ENCODE measurements at places on chromosomes 4 and X.

GRCh38 chr4:100738196-100739165, 220.7 kb upstream of the EMCN start:
- peak; percentile 71 for DNase-seq

DNA sequence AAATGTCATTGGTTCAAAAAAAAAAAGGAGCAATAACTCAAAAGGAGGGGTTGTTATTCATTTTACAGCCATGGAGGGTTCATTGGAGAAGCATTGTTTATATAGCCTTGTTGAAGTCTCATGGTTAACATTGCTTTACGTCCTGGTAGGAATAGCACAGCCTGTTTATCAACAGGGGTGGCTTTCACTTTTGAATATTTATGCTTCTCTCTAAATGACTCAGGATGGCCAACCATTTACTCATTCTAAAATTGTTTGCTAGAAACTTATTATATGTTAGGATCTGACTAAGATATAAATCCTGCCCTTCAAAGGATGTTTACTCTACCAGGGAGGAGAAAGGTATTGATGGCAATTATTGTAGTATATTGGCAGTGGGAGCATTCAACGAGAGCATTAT, 534.1 kb upstream of the GALNTL6 start:
- DNase-seq = no peak

DNA sequence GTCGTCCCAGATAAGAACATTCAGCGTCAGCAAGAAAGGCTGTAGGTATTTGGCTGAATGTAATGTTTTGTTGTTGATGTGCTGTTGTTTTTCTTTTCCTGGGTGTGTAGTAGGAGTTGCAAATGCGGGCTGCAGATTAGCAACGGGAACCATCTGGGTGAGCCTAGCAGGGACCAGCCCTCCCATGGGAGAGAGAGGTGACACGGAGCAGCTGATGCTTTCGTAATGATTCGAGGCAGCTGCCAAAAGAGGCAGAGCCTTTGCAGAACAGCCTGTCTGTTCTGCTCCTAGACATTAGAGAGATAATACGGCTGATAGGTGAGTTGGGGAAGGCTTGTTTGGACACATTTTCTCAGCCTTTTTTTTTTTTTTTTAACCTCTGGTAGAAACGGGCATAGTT, 25.3 kb downstream of the ARSF start:
- DNase-seq = no peak

DNA sequence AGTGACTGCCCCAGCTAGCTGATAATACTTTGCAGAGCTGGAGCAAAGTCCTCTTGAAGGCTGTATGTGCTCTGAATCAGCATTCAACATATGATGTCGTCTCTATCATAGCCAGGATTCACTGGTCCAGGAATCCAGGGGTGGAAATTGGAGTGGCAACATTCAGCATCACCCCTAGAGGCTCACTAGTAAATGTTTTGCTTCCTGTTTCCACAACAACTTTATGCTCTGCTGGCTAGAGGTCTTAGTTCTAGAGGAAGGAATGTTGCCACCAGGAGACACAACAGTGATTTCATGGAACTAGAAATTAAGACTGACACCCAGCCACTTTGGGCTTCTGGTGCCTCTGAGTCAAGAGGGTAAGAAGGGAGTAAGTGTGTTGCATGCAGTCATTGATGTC, 11.3 kb downstream of the MAGEA1 start:
- DNase-seq = no peak

DNA sequence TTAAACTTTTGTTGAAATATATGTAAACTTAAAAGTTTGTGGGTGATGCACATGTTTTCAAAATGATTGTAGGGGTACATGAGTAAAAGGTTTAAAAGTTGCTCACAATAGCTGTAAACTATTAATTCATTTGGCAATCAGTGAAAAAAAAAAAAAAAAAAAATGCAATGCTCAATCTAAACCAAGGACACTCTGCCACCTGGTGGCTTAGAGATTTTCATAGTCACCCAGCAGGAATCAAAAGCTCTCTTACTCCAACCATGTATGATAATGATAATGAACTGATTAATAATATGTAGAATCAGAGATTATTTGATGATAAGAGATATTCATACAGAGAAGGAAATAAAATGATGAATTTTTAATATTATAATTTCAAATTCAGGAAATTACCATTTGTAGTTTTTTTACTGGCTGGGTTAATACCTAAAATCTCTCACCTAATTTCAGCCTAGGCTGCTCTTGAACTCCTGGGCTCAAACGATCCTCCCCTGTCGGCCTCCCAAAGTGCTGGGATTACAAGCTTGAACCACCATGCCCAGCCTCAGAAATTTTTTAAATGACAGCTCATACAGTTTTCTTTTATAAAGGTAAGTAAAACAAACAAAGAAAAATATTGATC, 46.9 kb upstream of the SLC25A4 start:
- peak; percentile 33 for DNase-seq

- DNase-seq = no peak
Measured at GRCh38 chrX:34072906-34073305, 59.2 kb downstream of the FAM47A start.

- peak; percentile 56 for DNase-seq
Measured at GRCh38 chr4:122005064-122005755, 53.4 kb upstream of the TRPC3 start.

DNA sequence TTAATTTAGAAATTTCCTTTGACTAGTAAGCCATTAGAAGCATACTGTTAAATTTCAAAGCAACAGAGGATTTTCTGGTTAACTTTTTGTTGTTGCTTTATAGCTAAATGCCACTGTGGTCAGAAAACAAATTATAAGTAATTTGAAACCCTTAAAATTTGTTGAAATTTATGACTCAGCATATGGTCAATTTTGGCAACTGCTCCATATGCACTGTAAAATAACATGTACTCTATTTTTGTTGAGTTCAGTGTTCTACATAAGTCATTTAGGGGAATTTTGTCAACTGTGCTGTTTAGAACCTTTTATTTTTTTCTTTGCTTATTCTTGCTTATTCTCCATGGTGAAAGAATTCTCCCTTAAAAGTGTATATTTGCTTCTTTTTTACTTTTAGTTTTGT, 28.6 kb downstream of the SCLT1 start:
- peak; percentile 1 for DNase-seq

DNA sequence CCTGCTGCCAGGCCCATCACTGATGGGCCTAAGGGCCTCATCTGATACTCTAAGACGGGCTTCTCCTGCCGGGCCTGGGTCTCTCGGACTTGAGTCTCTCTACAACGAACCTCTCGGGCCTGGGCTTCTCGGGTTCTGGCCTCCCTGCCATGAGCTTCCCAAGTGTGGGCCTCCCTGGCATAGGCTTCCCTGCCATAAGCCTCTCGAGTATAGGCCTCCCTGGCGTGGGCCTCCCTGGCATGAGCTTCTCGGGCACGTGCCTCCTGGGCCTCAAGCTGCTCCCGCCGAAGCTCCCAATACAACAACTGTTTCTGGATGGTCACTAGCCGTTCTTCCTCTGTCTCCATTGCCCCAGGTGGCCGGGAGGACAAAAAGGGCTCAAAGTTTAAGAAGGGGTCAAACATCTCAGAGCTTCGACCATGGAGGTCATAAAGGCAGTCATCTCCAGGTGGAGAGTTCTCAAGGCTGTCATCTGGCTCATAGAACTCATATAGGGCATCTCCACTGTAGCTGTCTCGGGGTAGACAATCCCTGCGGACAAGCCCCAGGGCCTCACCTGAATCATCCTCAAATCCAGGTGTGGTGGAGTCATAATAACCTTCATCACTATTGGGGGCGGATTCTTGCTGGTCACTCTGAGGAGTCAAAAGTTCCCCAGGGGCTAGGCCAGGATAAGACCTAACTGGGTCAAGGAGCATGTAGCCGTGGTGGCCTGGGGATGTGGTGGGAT, 14.1 kb downstream of the AMER1 start:
- DNase-seq = no peak

- no peak for DNase-seq
Measured at GRCh38 chr4:14262221-14262620, 634.7 kb upstream of the BOD1L1 start.

DNA sequence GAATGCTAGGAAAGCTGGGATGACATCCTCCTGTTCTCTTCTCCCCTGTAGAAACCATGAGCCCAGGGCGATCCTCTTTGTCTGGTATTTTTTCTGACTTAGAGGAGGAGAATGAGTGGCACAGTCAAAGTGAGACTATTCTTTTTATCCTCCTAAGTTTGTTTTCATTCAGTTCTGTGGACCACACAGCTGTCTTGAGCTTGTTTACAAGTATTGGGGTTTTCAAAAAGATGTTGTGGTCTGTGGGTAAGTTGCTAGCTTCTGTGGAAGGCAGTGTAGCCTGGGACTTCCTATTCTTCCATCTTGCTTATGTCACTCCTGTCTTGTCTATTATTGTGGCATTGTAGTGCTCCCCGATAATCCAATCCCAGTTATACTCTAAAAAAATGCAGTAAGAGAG, 223.0 kb downstream of the PAPSS1 start:
- DNase-seq = no peak

DNA sequence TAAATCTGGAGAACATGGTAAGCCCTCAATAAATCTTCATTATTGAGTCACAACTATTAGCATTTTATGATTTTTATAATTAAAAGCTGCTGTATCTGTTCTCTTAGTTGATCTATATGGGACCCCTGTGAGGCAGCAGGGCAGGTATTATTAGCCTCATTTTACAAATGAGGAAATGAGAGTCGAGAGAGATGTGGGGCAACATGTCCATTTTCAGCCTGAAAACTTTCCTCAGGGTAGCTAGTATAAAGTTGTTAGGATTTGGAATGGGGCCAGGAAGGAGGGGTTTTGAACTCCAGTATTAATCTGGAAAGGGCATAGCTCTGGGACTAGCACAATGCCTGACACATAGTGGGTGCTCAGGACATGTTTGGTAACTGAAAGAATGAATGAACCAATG, 191.7 kb upstream of the GPC4 start:
- DNase-seq = no peak

GRCh38 chr4:107825072-107825824, 516 bp downstream of the SGMS2 start:
- DNase-seq = peak; percentile 29

DNA sequence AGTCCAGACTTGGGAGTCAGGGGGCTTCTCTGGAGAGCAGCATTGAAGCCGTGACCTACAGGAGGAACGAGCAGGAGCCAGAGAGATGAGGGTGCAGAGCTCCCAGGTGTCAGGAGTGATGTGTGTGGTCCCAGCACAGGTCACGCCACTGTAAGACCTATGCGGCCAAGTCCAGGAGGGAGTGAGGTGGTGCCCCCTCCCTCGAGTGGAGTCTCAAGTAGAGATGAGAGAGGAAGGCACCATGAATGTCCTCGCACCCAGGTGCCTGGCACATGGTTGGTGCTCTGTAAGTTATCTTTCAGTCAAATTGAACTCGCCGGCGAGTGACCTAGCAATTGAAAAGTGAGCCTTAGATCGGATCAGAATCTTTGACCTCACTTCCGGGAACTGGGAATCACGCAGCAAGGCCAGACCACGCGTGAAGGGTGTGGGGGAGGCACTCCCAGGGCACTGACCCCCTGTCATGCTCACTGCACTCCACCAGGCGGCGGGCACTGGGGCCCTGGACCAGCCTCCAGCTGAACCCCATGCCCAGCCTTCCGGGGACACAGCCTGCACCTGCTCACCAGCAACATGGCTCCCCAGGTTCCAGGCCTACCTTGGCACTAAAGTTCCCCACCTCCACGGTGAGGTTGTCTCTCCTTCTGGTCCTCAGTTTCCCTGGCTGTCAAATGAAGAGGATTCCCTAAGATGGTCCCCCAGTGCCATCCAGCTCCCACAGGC, 127.4 kb downstream of the HMX1 start:
- no peak for DNase-seq

DNA sequence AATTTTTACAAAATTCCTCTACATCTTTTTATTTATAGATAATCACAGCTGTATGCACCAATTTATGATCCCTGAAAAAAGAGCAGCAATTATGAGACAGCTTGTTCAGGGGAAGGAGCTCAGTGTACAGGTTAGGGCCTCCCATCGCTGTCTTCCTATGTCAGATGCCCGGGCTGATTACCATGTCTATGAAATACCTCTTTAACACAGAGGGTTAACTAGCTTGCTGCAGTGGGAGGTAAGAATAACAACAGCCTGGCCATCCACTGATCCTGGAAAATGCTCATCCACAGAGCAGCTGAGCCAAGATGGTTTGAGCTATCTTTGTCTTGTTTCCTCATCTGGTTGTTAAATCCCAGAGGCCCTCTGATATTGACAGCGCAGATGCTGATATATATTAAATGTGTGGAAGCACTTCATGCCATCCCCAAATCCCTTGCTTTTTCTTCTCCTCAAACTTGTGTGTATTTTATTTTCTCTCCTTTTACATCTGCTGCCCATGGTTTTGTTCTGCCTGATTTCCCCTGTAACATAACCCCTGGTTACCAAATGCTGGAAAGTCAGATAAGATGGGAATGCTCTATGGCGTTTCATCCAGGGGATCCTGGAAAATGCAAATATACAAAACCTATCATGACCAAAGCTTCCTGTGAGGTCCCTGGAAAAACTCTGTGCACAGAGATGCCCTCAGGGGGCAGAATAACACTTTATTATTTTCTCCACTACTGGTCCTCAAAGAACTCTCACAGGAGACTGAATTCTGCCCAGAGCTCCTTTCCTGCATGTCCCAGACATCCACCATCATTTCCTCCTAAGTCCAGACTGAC, 85.8 kb upstream of the PUDP start:
- DNase-seq = no peak

- DNase-seq = no peak
Measured at GRCh38 chr4:62161446-62161845, 961.3 kb downstream of the ADGRL3 start.

GRCh38 chr4:104868533-104868932, 278.1 kb upstream of the TET2 start:
- no peak for DNase-seq

- DNase-seq = no peak
Measured at GRCh38 chr4:54643958-54644751, 13.6 kb upstream of the KIT start.

- DNase-seq = no peak
Measured at GRCh38 chrX:70656304-70656703, 211.7 kb downstream of the DLG3 start.

DNA sequence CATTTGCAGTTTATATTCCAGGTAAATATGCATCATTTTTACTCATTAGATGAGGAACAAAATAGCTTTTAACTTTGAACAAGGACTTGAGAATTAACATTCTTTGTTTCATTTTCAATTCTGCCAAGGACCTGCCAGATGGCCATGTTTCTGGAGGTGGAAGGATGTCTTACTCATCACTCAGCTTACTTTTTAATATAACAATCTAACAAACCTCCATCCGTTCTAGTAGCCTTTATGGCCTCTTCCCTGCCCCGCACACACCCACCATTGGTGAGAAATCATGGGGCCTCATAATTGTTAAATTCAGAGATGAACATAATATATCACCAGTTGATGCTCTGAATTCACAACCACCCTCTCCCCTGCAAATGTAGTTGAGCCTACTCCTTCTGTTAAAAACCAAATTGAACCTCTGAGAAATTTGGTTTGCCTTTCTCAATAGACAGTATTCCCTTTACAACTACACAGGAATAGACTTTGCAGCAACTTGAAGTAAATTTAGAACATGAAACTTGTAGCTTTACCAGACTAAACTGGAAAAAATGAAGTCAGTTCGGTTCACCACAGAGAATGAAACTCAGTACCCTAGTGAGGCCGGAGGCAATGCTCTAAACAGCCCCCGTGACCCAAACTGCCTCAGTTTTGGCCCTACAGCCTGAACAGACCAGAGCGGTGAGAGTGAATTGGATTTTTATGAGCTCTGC, 50.1 kb upstream of the ACSL4 start:
- no peak for DNase-seq

Data from brain microvascular endothelial cell (primary cell).